Stomach (tissue), 19 donors: ENCODE measurements at places on chromosomes 5 and 9. TPM values are rescaled to one million over a fixed set of nuclear protein-coding genes. Genes with fewer than 3 reads are reported as not detected.

DNA sequence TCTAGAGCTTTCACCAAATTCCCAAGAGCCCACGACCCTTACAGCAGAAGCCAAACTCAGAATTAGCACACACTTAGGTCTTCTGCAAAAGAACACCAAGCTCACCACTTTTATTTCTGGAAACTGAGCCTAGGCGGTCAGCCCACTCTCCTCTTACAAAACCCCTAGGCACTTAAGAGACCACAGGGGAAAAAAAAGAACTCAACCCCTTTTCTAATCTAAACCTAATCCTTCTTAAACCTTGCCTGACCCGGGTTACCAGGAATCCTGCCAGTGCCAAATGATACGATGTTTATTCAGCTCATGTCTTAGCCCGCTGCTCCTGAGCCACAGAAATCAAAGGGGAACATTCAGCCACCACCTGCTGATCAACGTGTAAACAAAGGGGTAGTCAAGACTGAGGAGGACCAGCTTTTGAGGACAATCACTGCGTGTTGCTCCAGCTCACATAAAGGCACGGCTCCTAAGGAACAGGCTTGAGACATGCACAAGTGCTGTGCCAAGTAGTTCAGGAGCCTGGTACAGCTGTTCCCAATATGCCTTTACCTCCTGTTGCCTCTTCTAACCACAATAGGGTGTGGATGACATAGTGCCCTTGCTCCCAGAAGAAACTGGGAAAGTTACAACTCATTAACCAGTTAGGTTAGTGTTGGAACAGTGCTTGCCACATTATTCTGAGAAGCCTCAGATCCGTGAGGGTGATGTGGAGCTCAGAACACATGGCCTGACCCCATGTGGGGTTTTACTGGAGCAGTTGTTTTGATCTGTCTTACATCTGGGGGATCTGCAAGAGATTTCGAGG lies 49.3 kb downstream of the ZFAND5 start:
- DNase-seq = peak; percentile 76

Gene IL4
- not detected for total RNA-seq

GRCh38 chr5:57441557-57441956 lies 41.1 kb downstream of the ACTBL2 start:
- DNase-seq = peak; percentile 55

DNA sequence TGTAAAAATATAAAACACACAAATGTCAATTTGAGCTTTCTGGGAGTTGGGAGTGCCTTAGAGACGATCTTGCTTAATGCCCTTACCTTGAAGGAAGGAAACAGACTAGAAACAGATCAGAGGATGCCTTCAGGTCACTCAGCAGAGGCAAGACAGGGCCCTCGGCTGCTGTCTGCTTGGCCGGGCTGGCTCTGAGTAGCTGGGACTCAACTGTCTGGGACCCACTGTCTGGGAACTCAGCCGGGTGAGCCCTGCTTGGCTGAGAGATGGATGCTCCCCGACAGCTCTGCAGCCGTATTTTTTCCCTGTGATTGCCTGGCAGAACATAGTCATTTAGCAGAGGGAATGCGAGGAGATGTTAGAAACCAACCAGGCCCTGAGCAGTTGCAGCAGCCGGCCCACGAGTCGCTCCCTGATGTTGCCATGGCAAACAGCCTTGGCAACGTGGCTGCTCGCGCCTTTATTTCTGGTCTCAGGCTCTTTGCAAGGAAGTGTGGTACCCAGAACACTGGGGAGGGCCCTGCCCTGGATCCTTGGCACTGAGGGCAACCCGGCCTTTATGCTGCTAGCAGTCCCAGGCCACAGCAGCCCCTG lies 10.9 kb downstream of the PPARGC1B start:
- peak; percentile 59 for DNase-seq

Gene AGXT2
- total RNA-seq = 0.73 TPM

Gene MIGA2
- 49.0 TPM for total RNA-seq

Gene PRR7
- not detected for total RNA-seq

DNA sequence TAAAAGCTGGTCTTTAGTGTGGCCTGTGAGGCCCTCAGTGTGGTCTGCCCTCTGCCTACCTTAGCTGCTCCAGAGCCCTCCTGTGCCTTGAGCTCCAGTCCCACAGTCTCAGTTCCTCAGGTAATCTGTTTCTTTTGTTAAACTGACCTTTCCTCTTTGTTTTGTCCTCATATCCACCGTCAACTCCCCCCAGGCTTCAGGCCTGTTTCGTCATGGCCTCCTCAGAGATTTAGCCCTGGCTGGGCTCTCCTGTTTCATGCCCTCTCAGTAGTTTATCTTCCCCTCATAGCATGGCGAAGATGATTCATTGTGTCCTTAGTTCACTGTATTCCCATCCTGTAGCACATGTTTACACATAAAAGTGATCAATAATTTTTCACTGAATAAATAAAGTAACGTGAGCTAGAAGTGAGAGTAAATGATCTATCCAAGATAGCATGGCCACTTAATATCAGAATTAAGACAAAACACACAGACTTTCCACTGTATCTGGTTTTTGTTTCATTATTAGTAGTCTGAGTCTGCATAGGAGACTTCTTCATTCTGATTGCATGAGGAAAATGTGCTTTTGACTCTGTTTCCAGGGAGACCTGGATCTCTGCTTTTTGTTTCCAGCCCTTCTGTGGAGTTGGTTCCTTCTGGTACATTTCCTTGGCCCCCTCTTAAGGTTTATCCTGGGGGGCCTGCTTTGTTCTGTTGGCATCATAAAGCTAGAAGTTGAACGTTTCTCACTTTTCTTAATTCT lies 70.5 kb downstream of the SNX24 start:
- no peak for DNase-seq

DNA sequence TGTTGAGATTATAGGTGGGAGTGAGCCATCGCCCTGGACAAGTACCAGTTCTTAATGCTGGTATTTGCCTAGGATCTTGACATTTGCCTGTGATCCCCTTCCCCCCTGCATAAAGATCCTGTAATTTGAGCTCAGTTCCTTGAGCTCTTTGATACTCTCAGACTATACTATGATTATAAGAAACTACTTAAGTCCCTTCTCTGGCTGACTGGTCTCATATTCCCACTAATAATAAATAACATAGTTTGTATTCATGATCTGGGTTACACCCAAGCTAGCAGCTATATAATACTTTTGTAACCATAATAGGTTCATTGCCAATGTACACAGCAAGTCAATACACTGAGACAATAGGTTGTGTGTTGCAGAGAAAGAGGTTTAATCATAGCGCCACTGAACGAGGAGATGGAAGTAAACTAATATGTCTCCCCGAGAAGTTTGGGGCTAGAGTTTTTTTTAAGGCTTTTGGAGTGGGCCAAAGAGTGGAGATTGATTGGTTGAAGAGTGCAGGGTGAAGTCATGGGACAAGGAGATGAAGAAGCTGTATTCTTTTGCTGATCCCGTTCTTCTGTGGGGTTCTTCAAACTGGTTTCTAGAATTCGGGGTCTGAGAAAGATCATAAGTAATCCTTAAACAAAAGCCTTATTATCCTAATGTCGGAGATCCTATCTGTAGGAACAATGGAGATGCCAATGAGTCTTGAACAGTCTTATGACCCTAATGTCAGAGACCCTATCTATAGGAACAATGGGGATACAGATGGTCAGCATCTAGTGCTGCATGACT lies 20.7 kb upstream of the SHOC1 start:
- peak; percentile 50 for DNase-seq

- no peak for DNase-seq
Measured at GRCh38 chr9:295576-295975, 80.9 kb downstream of the DOCK8 start.

DNA sequence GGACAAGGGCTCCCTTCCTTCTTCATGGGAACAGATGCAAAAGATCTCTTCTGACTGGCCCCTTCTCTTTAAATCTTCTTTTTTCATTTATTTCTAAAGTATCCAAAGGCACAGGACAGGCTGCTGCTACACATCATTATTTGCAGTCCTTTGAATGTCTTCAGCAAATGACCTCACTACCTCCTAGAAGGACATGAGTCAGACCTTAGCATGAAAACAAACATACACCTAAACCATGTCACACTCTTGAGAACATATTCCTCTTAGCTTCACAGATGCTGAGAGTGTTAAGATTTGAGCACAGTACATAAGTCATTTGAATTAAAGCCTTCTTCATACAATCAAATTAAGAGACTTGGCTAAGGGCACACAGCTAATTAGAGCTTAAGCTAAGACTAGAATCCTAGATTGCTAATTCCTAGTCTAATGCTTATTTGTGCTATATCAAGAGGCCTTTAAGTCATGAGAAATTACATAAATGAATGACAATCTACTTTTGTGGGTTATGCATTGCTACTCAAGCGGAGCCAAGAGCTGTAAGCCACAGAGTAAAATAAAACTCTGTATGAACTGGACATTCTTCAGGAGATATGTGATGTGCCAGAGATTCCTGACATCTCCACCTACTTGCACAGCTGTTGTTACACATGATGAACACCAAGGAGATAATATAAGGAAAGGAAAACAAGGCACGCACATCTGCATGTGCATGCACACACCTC lies 109.1 kb upstream of the PTGER4 start:
- DNase-seq = no peak

Gene GOLM1
- total RNA-seq = 134 TPM

- DNase-seq = no peak
Measured at GRCh38 chr9:127651697-127652610, 39.9 kb downstream of the STXBP1 start.

- no peak for DNase-seq
Measured at GRCh38 chr9:36433386-36433785, 33.3 kb upstream of the RNF38 start.

GRCh38 chr5:58447226-58447625 lies 12.7 kb downstream of the PLK2 start:
- no peak for DNase-seq

GRCh38 chr9:131728546-131728910 lies 11.3 kb downstream of the RAPGEF1 start:
- DNase-seq = no peak

DNA sequence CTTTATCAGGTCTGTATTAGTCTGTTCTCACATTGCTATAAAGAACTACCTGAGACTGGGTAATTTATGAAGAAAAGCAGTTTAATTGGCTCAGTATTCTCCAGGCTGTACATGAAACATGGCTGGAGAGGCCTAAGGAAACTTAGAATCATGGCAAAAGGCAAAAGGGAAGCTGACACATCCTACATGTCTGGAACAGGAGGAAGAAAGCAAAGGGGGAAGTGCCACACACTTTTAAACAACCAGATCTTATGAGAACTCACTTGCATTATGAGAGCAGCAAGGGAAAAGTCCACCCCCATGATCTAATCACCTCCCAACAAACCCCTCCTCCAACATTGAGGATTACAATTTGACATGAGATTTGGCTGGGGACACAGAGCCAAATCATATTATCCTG lies 132.1 kb downstream of the PCSK1 start:
- DNase-seq = no peak

Gene PCDHA6
- not detected for total RNA-seq

Gene ARAP3
- total RNA-seq = 3.6 TPM

DNA sequence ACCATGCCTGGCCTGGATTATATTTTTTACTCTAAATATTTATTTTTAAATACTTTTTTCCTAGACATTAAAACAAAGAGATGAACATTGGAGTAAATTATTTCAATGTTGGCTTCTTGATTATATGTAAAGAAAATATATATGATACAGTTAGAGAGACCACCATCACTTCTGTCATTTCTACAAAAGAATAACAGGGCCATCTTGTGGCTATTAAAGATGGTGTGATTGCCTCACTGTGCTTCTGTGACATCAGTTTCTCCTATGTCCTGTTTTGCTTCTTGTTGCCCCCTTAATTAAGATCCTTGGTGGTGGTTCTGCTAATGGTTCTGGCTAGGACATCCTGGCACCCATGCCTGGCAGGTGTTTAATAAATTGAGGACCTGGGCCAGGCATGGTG lies 32.9 kb downstream of the NDFIP1 start:
- DNase-seq = no peak

GRCh38 chr9:13586587-13587374 lies 307.3 kb upstream of the MPDZ start:
- no peak for DNase-seq

DNA sequence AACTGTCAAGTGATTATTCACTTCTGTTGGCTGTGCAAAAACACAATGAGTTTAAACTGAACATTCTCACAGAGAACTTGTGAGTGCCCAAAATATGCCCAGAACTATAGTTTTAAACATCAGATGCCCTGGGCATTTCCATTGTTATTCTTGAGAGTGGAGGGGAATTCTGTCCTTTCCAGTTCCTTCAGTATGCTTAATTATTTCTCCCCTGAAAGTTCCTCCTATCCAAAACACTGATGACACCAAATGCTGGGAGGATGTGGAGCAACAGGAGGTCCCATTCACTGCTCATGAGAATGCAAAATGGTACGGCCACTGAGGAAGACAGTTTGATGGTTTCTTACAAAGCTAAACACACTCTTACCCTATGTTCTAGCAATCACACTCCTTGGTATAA lies 55.5 kb downstream of the ROR2 start:
- no peak for DNase-seq

GRCh38 chr5:34998058-34998789 lies 49.5 kb downstream of the AGXT2 start:
- no peak for DNase-seq

Gene RASGRF2
- 3.5 TPM for total RNA-seq

Gene ANKRD34B
- total RNA-seq = not detected
